Skin of body (tissue), 3 donors: ENCODE measurements at places on chromosomes 4 and X.
A peak's percentile ranks its signal among the peaks of the same experiment; 100 is the strongest.

DNA sequence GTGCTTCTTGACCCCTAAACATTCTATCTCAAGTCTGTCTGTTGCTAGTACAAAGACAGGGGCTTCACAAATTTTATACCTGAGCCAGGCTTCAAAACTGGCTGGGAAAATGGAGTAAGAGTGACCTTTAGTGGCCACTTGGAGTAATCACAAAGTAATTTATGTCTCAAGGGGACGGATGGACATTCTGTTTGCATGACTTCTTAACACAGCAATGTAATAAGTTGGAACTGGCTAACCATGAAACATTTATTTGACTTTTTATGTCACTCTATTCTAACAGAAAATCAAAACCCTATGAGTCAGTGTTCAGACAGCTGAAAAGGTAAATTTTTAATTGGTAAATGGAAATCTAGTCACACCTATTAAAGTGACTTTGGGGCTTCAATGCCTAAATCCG lies 600.6 kb downstream of the ANKRD50 start:
- peak; percentile 84 for DNase-seq

GRCh38 chr4:123452616-123453015 lies 56.0 kb downstream of the SPRY1 start:
- no peak for DNase-seq

GRCh38 chrX:48737213-48737938 lies 24.2 kb upstream of the GLOD5 start:
- peak; percentile 96 for DNase-seq

DNA sequence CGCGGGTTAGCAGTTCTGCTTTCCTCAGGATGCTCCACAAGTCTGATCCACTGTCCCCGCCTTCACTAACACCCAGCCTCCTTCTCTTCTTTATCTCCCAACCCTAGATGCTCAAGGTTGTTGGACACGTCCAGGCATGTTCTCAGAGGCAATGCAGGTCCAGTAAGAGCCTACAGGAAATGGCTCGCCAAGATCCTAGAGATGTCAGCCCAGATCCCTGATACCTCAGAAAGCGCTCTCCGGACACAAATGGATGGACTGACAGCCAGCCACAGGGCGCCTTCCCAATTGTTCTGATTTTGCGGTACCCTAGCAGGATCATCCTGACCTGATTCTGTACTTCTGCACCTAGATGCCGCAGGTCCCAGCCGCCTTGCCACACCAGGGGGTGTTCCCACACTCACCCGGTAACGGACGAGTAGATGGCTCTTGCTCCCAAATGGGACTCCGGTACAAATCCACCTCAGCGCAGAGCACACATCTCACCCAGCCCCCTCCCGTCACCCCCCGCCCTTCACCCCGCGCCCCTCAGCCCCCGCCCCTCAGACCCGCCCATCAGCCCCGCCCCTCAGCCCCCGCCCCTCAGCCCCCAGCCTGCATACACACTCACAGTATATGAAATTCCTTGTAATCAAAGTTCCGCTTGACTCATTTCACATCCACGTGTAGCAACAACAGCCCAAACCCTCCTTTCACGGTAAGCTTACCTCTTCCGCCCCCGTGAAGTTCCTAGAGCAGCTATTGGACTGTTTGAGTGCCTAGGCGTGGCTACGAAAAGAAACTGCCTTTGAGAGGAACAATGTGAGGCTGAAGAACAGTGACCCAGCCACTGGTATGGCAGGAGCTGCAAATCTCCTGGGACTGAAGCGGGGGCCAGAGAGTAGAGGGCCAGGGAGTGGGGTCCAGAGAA lies at the start of gene EDA2R:
TSS of gene EDA2R (minus strand) at position 488 of the 910 bp plus-strand sequence. CDS start 23,058 bp downstream, outside the sequence.
- no peak for DNase-seq

DNA sequence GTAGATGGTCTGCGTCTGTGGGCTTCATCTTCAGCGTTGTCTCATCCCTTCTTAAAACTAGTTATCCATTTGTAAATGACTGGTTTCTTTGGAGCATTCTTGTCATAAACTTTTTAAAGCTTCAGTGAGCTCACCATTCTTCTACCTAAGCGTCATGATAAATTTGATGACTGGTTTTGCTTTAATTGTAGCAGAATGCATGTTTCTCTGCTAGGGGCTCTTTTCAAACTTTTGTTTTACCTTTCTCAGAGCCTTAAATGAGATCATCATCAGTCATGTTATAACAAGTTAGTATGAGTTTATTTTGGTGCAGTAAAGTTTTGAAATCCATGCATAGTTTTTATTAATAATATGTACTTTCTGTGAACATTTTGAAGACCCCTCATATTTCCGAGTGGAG lies 6.3 kb upstream of the ADGRL3 start:
- DNase-seq, result no peak
